ELR (cell line): ENCODE measurements at places on chromosomes 13 and 19.

DNA sequence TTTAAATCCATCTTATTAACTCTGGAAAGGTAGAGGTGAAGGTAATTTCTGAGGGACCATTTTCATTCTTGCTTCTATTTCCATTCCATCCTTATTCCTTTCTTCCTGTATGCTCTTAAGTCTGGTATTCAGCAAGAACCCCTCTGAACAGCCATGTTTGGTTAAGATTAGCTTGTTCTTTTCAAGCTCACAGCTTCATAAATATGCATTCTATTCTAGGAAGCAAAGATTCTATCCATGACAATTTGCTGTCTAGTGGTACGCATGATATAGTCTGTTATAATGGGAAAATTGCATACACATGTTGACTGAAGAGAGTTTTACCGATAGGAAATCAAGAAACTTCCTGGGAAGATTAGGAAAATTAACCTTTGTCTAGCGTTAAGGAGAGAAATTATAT, 218.7 kb downstream of the HS6ST3 start:
- DNase-seq: no peak

GRCh38 chr19:39563408-39563807, 23.4 kb upstream of the EID2 start:
- DNase-seq: peak; percentile 55

DNA sequence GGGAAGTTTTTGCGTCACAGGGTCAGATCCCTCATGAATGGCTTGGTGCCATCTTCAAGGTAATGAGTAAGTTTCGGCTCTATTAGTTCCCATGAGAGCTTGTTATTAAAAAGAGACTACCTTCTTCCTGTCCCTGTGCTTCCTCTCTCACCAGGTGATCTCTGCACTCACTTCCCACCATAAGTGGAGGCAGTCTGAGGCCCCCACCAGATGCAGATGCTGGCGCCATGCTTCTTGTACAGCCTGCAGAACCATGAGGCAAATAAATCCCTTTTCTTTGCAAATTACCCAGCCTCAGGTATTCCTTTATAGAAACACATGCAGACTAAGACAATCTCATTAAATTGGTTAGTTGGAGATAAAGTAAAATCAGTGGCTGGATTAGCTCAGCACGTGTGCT, 75.6 kb upstream of the RFC3 start:
- no peak for DNase-seq

GRCh38 chr13:98913741-98914140, 64.1 kb downstream of the DOCK9 start:
- no peak for DNase-seq

GRCh38 chr19:6417713-6418561, 6.7 kb downstream of the KHSRP start:
- DNase-seq: peak; percentile 27

GRCh38 chr13:100537951-100538462, 50.6 kb downstream of the GGACT start:
- no peak for DNase-seq

- no peak for DNase-seq
Measured at GRCh38 chr13:101709952-101710351, 257.5 kb downstream of the ITGBL1 start.

- no peak for DNase-seq
Measured at GRCh38 chr13:27820524-27821482, 28.5 kb downstream of the GSX1 start.

GRCh38 chr19:35745328-35746086, at the start of the genes PSENEN and U2AF1L4:
Gene PSENEN, plus strand, starts transcription at chr19:35745651. Its CDS starts 280 bp downstream, at chr19:35745931.
Gene U2AF1L4, minus strand, starts transcription at chr19:35745418. Its CDS starts 27 bp downstream, at chr19:35745391.
- peak; percentile 98 for DNase-seq

DNA sequence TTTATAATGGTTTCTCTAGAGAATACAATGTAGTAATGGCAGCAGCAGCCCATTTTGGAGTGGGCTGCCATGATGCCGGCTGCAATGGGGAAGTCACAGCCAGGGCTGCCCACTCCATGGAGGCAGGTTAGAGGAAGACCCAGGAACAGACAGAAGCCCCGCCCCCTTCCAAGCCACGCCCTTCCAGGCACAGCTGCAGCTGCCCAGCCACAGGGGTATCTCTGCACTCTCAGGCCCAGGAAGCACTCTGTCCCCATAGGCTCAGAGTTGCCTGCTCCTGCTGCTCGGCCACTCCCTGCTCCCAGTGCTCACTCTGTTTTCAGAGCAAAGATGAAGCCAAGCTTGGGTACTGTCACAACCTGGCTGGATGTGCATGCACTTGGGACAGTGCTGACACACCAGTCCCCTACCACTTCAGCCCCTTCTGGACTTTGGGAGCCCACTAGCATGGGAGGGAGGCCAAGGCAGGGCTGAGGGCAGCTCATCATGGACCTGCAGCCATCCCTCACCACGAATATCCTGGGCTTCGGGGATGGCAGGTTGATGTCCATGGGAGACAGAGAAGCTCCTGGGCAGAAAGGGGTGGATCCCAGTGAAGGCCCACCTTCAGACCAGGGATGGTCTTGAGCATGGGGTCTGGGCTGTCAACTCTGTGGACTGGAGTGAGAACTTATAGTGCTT, 1224.2 kb downstream of the SLITRK5 start:
- no peak for DNase-seq

- DNase-seq: peak; percentile 64
Measured at GRCh38 chr19:21084343-21084742, 2.3 kb downstream of the ZNF714 start.

DNA sequence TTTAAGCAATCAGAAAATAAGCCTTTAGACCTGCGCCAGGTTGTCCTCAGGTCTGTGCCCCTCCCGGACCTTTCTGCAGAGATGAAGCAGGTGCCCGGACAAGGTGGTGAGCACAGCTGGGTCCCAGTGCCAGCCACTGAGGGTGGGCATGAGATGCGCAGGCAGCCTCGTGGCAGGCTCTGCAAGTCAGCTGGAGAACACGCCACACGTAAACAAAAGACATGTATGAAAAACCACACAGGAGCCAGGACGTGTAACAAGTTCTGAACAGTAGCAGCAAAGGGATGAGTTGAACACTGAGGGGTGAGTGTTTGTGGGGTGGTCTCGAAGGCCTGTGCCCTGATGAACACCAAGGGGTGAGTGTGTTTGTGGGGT, 68.8 kb upstream of the MCF2L start:
- DNase-seq: no peak

DNA sequence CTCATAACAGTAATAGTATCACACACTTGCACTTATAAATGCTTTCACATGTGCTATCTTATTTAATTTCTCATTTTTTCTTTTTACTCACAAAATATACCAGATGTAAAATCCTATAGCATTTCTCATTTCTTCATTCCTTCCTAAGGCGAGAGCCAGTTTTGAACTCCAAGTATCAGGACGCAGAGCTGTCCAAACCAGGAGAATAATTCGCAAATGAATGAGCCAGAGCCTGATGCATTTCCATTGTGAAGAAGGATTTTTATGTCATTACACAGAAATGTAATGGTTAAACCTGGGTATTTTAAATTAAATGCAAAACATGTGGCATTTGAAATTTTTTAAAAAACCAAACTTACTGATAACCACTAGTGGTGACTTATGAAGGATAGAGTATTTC, 244.3 kb downstream of the RGCC start:
- no peak for DNase-seq

DNA sequence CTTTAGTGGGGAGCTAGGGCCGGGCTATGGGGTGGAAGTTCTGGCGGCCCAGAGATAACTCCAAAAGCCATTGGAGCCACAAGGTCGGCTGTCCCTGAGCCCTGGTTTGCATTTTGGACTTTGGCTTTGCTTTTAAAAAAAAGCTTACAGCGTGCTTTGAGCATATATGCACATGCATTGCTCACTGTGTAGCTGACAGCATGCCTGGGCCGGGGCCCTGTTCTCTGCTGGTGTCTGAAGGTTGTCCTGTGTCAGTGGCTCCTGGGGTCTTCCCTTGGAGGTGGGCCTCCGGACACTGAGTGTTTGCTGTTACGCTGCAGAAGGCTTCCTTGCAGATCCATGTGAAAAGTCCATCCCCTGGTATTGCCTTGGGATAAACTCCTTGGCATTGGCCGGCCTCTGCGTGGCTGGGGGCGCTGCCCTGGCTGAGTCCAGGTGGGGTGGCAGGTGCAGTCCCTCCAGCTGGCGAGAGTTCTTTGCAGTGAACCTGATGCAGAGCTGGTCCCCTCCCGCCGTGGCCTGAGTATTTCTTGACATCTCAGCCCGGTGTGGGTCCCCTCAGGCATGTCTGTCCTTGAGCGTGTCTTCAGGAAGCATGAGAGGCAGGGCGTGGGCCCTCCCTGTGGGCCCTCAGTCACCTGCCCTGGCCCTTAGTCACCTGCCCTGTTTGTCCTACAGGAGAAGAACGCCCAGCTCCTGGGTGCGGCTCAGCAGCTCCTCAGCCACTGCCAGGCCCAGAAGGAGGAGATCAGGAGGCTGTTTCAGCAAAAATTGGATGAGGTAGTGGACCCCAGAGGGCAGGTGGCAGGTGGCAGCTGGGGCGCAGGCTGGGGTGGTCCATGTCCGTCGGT, 23.0 kb downstream of the PLEKHJ1 start:
- DNase-seq: no peak

GRCh38 chr13:32445461-32445860, 17.5 kb upstream of the N4BP2L1 start:
- no peak for DNase-seq

DNA sequence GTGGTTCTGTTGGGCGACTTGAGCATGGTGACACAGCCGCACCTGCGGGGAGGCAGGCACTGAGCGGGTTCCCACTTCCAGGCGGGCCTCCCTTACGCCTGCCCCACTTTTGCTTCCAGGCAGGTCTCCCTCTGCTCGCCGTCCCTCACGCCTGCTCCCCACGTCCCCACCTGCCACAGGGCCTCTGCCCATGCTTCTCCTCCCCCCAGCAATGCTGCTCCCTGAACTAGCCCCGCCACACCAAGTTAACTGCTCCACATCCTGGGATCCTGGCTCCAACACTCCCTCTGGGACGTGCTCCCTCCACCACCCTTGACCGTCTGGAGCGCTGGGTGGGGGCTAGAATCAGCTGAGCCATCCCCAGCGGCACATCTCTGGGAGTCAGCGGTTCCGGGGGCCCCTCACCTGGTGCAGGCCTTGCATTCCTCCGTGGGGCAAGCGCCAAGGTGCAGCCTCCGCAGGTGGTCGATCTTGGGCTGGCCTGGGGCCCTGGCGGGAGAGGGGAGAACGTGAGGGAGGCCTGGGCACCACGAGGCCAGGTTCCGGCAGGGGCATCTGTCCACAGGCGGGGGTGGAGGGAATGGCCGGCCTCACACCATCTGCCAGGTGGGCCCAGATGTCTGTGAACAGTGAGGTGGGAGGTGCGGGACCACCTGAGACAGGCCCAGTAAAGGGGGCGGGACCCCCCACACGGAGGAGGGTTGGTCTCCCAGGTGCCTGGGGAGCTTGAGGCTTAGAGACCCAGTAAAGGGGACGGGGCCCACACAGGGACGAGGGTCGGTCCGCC, 9.2 kb downstream of the CFD start:
- DNase-seq: no peak

- DNase-seq: no peak
Measured at GRCh38 chr13:90872491-90873025, 474.9 kb upstream of the MIR17HG start.

- DNase-seq: peak; percentile 54
Measured at GRCh38 chr13:76993021-76993420, 1.1 kb downstream of the CLN5 start.

- DNase-seq: no peak
Measured at GRCh38 chr19:15540435-15540834, 32.1 kb downstream of the CYP4F22 start.

DNA sequence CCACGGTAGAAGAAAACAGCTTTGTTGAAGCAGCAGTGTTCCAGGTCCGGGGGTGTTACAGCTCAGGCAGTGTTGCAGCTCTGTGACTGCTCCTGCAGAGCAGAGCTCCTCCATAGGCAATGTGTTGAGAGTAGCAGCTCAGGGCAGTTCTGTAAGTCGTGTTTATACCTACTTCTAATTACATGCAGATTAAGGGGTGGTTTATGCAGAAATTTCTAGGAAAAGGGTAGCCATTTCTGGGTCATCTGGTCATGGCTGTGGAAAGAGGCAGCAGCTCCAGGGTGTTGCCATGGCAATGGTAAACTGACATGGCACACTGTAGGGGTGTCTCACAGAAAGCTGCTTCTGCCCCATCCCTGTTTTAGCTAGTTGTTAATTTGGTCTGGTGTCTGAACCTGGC, 316.4 kb downstream of the GPC5 start:
- DNase-seq: no peak

DNA sequence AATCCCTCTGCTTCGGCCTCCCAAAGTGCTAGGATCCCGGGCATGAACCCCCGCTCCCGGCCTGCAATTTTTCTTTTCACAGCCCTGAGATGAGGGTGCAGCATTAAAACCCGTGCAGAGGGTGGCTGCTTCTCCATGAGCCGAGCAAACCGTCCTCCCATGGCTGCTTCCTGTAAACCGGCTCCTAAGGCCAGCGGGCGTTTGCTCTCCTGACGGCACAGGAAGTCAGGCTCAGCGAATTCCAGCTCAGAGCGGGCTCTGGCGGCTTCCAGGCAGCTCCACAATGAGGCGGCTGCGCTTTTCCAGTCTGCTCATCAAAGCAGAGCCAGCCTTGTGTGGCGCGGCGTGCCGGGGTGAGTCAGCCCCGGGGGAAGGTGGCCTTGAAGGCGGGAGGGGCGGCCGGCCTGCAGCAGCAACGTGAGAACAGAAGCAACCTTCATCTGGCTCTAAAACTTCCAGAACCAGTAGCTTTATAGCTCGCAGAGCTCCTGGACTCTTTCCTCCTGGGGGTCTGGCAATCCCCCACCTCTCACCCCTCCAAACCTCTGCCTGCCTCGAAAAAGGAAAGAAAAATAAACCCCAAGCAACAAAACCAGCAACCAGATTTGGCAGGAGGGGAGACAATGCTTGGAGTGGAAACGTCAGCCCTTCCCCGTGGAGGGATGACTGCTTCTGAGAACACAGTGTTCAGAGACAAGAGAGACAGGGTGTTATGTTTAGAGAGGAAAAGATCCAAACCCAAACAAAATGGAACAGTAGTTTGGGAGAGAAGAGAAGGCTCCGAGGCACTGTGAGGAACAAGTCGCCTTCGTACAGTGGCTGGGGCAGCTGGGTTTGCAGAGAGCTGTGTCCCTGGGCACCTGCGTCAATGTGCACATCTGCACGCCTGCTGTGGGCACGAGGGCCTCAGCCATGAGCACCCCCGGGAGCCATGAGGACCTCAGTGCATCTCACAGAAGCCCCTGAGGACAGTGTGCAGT, 67.8 kb downstream of the GADD45B start:
- DNase-seq: peak; percentile 99

DNA sequence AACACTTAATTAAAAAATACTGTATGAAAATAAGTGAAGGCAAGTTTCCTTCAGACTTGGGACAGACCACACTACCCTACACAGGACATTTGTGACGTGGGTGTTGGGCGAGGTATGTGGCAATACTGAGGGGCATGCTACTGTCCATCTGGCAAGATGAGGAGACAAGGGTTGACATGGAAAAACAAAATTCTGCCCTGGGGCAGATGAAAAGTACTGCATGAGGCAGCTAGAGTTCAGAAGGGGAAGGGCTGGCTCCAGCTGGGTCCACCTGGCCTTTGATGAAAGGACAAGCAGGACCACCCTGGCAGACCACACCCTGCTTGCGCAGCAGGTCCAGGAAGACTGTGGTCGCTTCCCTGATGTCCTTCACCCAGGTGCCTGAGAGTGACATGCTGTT, 43.2 kb downstream of the LATS2 start:
- DNase-seq: no peak

- DNase-seq: no peak
Measured at GRCh38 chr19:15874821-15875474, 22.9 kb downstream of the CYP4F2 start.
